OCI-LY7 (cell line): ENCODE measurements at places on chromosomes 1 and 21.

GRCh38 chr21:28761674-28762356 lies 230.9 kb downstream of the LTN1 start:
- no peak for DNase-seq

- no peak for DNase-seq
These were observed 8.9 kb downstream of the MFAP2 start for GRCh38 chr1:16971341-16972188.

GRCh38 chr1:169048043-169048442 lies 58.4 kb upstream of the ATP1B1 start:
- no peak for DNase-seq

GRCh38 chr1:165858364-165858823 lies 31.0 kb downstream of the UCK2 start:
- no peak for DNase-seq

DNA sequence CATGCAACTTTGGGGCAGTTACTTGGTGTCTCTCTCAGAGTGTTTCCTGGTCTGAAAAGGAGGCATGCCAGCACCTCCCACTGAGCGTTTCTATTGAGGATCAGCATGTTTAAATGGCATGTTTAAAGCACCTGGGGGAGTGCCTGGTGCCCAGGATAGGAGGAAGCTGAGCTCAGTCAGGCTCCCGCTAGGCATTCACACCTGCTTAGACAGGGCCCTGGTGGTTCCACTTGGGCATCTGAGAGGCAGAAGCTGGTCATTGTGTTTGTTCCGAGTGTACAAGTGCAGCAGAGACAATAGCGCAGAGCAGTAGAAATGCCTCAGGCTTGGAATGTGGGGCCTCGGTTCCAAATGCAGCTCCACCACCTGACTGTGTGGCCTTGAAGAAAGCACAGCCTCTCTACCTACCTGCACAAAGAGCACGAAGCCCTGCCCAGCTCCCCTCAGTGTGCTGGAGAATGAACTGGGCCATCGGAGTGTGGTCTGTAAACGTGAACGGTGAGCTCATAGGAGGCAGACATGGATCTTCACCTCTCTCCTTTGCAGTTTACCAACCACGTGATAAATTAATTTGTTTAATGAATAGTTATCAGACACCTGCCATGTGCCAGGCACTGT lies 20.3 kb upstream of the TMEM222 start:
- no peak for DNase-seq

DNA sequence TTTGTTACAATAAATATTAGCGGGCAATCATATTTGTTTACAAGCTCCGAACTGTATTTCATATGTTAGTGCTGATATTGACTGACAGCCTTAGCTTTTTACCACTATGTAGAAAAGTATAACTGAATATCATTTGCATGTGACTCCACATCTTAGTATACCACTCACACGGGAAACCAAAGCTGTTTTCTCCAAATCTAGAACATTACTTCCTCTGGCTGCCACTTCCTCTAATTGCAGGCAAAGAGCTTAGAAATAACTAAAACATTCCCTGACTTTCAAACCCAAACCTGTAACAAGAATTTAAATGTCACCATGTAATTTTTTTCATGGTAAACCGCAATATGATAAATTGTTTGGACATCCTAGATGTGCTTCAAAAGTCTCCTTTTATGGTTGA lies 174.7 kb downstream of the LBR start:
- no peak for DNase-seq

DNA sequence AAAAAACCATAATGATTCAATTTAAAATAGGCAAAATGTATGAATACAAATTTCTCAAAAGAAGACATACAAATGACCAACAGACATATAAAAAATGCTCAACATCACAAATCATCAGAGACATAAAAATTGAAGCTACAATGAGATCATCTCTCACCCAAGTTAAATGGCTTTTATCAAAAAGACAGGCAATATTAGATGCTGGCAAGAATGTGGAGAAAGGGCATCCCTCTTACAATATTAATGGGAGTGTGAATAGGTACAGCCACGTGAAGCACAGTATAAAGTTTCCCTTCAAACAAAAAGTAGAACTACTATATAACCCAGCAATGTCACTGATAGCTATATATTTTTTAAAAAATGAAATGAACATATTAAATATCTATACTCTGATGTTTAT lies 1481.7 kb downstream of the AMY1C start:
- no peak for DNase-seq

GRCh38 chr1:215526147-215526845 lies 40.8 kb upstream of the KCTD3 start:
- DNase-seq = peak; percentile 53

DNA sequence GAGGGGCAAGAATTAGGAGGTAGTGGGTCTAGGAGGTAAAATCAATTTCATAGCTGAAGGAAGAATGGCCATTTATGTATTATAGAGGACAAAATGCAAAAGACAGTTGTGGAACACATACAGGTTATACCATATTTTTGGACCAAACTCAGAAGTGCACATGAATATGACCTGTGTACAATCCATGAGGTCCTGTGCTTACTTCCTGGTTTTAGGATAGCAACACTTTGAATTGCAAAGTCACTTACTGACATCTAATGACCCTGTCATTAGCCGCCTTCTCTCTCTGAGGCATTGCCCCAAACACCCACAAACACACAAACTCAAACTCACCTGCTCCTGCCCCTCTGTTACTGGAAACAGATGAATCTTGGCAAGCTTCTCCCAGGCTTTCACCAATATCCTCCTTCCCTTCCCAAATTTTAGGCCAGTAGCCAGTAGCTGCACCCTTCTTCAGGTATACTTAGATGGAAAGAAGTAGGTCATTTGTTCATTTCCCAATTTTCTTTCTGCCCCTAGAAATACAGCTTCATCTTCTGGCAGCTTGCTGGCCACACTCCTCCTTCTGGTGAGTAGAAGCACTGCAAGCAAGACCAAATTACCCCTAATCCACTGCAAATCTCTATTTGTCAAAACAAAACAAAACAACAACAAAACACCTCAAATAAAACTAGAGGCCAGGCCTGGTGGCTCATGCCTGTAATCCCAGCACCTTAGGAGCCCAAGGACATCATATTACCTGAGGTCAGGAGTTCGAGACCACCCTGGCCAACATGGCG lies 13.7 kb upstream of the RPL5 start:
- DNase-seq = peak; percentile 53

DNA sequence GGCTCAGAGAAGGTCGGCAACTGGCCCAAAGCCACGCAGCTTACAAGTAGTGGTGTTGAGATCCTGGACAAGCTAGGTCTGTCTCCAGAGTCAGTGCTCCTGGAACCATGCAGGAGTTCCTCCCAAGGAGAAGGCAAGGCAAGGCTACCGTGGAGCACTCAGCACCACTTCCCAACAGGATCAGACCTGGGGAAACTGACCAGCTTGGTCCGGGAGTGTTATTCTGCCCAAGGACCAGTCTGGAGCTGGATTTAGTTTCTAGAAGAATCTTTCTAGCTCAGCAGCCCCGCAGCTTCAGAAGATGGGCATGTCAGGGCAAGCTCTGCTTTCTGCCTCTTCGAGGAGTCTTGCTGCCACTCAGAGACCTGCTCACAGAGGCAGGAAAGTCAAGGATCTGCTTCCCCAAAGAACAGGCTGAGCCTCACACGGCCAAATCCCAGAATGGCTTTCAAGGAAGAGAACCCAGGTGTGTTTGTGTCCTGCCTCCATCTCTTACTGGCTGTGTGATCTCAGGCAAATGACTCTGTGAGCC lies 302.8 kb downstream of the MATN1 start:
- DNase-seq = no peak

DNA sequence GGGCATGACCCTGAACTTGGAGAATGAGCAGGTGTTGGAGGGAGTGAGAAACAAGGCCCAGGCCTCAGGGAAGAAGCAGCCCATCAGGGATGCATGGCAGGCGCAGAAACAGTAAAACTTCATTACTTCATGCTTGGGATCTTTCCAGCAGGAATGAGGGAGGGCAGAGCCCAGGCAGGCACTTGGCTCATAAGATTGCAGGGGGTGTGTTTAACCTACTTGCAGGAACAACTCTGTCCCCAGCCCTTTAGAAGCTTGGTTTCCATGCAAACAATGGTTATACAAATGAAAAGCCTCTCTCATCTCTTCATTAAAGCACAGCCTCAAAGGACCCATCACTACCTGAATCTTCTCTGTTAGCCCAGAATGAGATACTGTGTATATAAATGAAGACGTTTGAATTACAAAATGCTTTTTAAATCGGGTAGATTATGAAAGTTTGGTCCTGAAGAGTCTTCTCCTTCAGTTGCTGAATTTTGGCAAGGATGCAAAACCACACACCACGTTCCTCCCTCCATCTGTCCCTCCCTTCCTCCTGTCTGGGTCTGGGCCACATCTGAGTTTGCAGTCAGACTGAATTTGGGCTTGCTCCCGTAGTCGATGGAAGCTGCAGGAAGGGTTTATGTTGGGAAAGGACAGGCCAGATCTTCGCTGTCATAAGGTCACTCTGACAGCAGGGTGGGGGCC lies 154.4 kb upstream of the KLHDC7A start:
- no peak for DNase-seq

DNA sequence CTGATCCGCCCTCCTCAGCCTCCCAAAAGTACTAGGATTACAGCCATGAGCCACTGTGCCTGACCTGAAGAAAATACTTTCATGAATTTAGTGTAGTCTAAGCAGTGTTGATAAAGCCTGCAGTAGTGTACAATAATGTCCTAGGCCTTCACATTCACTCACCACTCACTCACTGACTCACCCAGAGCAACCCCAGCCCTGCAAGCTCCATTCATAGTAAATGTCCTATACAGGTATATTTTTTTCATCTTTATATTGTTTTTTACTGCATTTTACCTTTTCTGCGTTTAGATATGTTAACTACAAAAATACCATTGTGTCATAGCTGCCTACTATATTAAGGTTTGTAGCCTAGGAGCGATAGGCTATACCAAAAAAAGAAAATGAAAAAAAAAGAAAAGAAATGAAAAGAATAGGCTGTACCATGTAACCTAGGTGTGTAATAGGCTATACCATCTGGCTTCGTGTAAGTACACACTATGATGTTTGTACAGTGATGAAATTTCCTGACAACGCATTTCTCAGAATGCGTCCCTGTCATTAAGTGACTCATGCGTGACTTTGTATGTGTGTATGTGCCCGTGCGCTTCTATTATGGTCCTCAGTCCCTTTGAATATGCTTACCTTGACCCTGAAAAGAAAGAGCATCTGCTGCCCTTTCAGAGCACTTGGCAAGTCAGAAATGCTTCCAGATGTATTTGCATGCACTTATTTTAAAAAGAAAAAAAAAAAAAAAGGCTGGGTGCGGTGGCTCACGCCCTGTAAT lies 9.2 kb upstream of the SLAMF8 start:
- no peak for DNase-seq

DNA sequence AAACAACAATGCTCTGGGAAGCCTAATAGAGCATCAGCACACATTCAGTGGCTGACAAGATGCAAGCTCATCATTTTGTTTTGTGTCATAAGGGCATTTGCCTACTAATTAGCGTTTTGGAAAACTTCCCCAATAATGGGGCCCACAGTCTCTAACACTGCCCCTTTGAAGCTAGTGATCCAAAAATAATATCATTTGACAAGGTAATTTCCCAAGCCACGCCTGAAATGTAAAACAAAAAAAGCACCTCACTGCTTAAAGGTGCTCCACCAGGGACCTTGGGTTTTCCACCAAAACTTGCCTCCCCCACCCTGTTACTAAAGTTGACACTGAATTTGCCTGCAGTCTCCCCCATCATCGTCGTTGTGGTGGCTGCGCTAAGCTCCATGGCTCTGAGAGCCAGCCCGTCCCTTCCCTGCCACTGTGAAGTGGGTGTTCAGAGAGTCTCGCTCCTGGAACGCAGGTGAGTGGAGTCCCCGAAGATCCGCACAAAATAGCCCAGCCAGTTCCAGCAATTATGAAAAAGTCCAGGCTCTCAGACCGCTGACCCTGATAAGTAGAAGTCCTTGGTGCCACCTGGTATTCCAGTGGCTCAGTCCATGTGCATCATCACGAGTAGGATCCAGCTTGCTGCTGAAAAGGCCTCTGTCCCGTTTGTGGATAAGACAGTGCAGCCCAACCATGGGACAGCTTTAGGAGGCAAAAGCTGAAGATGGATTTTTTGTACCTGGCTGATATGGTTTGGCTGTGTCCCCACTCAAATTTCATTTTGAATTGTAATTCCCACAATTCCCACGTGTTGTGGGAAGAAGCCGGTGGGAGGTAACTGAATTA lies 52.2 kb downstream of the RAB3GAP2 start:
- no peak for DNase-seq

- DNase-seq = no peak
These were observed 108.3 kb downstream of the FMN2 start for GRCh38 chr1:240199758-240200645.

- no peak for DNase-seq
These were observed at the start of gene BCAN for GRCh38 chr1:156641761-156642264. BCAN (plus strand) TSS chr1:156642117; CDS start chr1:156646055, 3,938 bp downstream.

DNA sequence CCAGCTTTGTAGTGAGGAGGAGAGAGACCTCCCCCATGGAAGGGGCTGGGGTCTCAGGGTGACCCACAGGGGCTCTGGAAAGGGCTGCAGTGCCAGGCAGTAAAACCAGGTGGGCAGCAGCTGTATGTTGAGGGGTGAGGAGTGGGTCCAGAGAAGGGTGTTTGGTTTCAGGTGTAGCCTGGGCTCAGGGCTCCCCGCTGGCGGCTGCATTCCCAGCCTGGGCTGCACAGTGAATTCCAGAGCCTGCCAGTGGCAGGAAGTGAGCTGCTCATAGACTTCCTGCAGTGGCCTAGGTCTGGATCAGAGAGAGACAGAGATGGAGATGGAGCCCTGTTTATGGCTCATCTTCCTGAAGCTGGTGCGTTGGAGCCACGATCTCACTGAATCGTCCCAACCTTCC lies 356.4 kb downstream of the PTPRU start:
- no peak for DNase-seq

DNA sequence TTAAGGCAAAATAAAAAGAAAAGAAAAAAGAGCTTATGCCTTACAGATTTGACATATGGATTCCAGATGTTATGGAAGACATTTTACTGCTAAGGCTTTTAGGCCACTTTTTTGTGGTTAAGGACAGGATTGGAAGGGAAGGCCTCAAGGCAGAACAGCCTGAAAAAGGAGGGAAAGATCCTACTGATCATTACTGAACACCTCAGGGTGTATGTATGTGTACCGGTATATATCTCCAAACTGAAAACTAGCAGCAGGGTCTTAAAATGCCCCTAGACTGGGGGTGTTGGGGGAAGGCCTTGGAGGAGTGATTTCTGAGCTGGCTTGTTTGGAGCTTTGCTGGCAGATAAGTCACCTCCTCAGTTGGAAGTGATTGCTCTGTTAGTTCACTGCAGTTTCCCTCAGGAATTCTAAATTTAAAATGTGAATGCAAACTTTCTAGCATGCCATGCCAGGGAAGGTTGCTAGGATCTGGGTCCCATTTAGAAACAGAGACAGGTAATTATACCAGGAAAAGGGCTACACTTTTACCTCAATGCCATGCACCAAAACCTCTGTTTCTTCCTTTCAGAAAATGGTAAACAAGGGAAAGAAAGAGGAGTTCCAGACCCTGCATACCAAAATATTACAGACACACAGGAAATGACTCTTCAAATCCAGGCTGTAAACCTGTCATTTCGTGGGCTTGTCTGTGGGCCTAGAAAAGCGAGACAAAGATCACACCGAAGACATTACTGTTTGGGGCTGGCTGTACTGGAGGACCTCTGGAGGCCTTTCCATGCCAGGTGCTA lies 15.0 kb downstream of the C1orf52 start:
- DNase-seq = no peak

GRCh38 chr1:231626951-231627614 lies 493 bp downstream of the DISC1 start:
- DNase-seq = no peak

- no peak for DNase-seq
These were observed 20.0 kb upstream of the FCER1A start for GRCh38 chr1:159282118-159282517.

- DNase-seq = peak; percentile 18
These were observed 2.2 kb downstream of the IER5 start for GRCh38 chr1:181090641-181091126.
